ENCODE measurements at places on chromosomes 11 and 22. TPM values are rescaled to one million over a fixed set of nuclear protein-coding genes. Genes with fewer than 3 reads are reported as not detected.

KCTD14 gene
- 0.45 TPM for total RNA-seq

CPT1B gene
- not detected for total RNA-seq

FAM180B gene
- not detected for total RNA-seq

CDKN1C gene
- 4.2 TPM for total RNA-seq

TMX2 gene
- 46.9 TPM for total RNA-seq

Data from fibroblast of the aortic adventitia (primary cell).